T-helper 1 cell (primary cell): ENCODE measurements at places on chromosomes 3 and 15.

DNA sequence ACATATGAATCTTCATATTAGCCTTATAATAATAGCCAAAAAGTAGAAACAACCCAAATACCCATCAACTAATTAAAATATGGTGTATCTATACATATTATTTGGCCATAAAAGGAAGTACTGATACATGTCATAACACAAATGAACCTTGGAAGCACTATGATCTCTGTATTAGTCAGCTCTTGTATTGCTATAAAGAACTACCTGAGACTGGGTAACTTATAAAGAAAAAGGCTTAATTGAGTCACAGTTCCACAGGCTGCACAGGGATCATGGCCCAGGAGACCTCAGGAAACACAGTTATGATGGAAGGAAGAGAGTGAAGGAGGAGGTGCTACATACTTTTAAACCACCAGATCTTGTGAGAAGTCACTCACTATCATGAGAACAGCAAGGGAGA is 16.0 kb upstream of the CCR2 start:
- DNase-seq, result no peak

GRCh38 chr3:113534365-113534764 is 2.0 kb downstream of the SIDT1 start:
- no peak for DNase-seq

- DNase-seq, result no peak
Observed at GRCh38 chr3:71393093-71393492, 190.4 kb downstream of the FOXP1 start.

- no peak for DNase-seq
Observed at GRCh38 chr3:99529265-99529664, 109.1 kb upstream of the COL8A1 start.

- no peak for DNase-seq
Observed at GRCh38 chr3:16896820-16897219, 12.1 kb downstream of the PLCL2 start.

DNA sequence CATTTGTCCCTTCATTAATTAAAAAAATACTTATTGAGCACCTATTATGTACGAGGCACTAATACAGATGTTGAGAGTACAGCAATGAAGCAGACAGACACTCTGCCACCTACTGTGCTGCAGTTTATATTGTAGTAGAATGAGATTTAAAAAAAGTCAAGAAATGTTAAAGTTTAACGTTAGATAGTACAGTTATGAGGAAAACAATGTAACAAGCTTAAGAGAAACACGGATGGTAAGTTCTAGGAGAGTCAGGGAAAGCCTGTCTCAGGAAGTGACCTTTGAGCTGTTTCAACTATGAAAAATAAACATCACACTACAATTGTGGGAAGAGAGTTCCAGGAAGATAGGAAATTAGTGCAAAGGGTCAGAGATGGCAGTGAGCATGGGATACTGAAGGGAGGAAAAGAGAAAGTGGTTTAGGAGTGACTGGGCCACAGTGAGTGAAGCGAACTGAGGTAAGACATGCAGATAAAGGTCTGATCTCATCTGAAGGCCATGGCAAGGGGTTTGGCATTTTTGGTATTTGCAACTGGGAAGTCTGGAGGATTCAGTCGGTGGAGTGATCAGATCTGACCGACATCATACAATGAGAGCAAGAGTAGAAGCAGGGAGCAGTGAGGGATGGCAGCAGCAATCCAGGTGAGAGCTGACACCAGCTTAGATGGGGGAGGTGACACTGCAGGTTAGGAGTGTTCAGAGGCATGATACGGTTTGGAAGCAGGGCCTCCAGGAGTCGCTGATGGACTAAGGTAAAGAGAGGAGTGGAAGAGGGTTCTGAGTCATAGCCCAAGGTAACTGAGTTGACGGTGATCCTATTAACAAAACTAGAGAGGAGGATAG is 28.5 kb downstream of the PLSCR4 start:
- DNase-seq, result no peak

DNA sequence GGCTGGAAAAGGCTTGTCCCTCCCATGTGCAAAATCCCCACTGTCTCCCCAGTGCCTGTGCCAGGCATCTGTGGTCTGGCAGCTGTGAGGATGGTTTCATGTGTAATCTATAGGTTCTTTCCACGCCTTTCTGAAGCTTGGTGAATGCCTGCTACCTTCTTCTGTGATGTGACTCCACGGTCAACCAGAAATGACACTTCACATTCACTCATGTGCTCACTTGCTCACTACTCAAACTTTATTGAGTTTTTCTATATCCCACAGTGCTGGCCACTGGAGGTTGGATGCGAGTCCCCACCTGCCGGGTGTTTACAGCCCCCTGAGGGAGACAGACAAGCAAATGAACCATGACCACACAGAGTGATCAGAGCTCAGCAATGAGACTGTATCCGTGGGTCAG is 27.9 kb upstream of the TLE3 start:
- DNase-seq, result no peak

GRCh38 chr3:13563911-13564310 is 15.0 kb downstream of the FBLN2 start:
- no peak for DNase-seq

DNA sequence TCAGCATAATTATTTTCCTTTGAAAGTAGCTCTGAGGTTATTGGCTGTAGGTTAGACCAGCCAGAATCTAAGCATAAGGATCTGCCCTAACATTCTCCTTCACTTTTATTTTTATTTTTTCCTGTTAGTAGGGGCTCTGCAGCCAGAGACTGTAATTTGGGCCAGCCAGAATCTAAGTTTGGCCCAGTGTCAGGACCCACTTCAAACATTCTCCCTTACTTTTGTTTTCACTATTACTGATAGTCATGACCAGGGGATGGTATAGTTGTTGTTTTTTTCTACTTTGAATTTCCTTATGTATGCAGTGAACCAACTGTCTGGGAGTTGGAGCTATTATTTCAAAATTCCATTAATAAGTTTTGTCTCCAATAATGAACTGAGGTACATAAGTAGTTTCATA is 121.0 kb upstream of the MBNL1 start:
- DNase-seq, result no peak

GRCh38 chr3:43388915-43389314 is 102.6 kb downstream of the SNRK start:
- no peak for DNase-seq

GRCh38 chr15:81373775-81374395 is at the start of gene TMC3:
TSS of gene TMC3 (minus strand) at chr15:81374213. CDS start at chr15:81374077, 136 bp downstream.
- DNase-seq, result no peak

DNA sequence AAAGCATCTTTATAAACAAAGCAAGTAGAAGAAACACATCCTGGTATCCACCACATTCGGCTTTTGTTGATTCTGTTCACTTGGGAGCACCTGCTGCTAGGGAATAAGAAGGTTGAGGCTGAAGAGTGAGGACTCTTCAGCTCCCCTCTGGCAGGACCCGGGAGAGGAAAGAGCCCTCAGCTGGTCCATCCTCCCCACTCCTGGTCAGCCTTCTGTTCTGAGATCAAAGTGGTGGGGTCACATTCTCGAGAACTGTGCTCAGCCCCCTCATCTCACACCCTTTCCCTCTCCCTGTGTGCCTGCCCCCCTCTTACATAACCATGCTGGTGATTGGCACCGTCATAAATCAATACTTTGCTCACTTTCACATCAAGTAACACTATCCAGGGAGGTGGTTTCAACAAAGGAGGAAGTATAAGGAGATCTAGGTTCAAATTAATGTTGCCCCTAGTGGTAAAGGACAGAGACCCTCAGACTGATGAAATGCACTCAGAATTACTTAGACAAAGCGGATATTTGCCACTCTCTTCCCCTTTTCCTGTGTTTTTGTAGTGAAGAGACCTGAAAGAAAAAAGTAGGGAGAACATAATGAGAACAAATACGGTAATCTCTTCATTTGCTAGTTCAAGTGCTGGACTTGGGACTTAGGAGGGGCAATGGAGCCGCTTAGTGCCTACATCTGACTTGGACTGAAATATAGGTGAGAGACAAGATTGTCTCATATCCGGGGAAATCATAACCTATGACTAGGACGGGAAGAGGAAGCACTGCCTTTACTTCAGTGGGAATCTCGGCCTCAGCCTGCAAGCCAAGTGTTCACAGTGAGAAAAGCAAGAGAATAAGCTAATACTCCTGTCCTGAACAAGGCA is at the start of gene NR1I2:
TSS of gene NR1I2 (plus strand) at position 772 of the 869 bp plus-strand sequence.
- DNase-seq, result no peak

DNA sequence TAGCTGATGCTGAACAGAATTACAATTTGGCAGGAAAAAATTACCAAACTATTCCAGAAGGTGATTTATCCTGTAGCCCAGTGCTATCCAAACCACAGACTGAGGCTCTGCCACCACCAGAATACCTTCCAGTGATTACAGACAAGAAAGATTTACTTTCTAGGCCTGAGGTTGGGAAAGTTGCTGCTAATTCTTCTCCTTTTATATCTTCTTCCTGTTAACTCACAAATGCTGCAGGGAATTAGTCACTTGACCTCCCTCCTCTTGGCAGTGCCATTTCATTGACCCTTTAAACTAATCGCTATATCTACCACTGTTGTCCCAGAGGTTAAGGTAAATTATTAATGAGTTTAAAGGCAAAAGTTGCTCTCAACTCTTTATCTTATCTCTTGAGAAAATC is 118.4 kb downstream of the CTNNB1 start:
- DNase-seq, result no peak

DNA sequence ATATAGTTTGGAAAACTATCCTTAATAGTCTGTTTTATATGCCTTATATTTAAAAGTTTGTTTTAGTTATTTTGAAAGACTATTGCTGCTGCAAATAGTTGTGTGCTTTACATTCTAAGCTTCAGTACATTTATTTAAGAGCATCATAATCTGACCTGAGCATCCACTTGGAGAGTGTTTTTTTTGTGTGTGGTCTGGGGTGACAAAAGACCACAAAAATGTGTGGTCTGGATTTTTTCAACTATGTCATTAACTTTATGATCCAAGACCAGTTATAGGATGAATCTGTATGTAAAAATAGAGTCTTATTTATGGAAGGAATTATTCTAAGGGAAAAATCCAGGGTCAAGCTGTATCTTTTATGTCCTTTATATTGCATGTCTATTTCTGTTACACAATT is 77.4 kb downstream of the SLTM start:
- no peak for DNase-seq

DNA sequence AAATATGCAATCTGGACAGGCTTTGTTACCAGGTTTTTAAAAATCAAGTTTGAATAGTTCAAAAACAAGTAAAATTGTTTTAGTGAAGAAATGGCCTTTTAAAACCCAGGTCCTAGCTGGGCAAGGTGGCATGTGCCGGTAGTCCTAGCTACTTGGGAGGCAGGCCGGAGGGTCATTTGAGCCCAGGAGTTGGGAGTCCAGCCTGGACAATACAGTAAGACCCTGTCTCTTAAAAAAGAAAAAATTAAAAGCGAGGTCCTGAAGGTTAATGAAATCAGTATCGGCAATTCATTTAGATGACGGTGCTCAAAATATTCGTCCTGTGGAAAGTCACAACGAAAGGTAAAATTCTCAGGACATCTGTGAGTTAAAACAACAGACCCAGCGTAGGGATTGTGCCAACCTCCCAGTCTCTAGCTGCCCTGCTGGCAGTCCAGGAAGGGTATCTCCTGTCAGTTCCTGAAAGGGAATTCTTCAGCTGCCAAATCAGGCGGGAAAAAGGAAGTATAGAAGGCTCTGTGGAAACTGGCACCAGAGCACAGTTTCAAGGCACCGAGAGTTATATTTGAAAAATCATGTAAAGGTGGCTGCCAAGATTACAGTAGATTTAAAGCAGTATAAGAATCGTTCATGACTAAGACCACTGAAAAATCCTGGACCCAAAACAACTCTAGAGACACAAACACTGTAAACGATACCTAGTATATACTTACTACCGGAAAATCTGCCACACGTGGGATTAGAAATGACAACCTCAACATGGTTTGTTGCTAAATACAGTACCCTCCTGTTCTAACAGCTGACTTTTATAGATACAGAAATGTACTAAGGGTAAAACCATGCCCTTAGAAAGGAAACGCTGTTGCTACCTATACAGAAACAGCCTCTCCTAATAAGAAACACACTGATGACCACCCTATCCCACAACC is 1.2 kb upstream of the ABHD17C start:
- DNase-seq, result no peak
